Stimulated activated CD4-positive, alpha-beta T cell treated with anti-CD3 and anti-CD28 coated beads, TNF-alpha, amount 100 ng/mL, for 24 hours (primary cell): ENCODE measurements at places on chromosomes 5 and 9.
A peak's percentile ranks its signal among the peaks of the same experiment; 100 is the strongest.

GRCh38 chr5:36679221-36679989 lies 73.0 kb downstream of the SLC1A3 start:
- DNase-seq = no peak

GRCh38 chr5:171648279-171649074 lies 137.1 kb upstream of the SMIM23 start:
- DNase-seq = no peak

DNA sequence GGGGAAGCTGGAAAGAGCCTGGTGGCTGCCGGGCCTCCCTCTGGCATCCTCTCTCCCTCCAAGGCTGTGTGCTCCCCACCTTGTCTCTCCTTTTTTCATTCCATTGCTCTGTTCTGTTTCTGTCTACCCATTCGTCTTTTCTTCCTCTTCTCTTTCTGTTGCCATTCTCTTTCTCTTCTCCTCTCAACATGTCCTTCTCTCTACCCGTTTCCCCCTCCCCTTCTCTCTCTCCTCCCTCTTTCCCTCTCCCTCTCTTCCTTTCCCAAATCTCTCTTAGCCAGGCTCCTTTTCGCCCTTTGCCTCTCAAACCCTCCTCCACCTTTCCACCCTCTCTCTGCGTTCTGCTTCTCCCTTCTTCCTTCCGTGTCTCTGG lies 19.4 kb upstream of the KCNIP1 start:
- DNase-seq = no peak

DNA sequence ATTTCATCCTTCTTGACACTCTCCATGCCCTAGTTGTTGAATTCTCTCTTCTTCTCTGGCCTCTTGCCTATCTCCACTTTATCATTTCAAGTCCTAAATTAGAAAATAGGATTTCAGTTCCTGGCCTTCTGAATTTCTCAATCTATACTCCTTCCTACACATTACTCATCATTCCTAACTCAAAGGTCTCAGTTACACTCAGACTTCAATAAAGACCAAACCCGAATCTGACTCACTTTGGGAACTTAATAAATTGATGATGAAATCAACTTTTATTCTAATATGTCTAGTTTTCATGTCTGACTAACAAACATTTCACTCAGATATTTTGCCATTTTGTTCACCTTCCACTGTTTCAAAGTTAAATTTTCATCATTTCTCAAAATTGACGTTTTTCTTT lies 113.6 kb upstream of the TSLP start:
- DNase-seq = no peak

DNA sequence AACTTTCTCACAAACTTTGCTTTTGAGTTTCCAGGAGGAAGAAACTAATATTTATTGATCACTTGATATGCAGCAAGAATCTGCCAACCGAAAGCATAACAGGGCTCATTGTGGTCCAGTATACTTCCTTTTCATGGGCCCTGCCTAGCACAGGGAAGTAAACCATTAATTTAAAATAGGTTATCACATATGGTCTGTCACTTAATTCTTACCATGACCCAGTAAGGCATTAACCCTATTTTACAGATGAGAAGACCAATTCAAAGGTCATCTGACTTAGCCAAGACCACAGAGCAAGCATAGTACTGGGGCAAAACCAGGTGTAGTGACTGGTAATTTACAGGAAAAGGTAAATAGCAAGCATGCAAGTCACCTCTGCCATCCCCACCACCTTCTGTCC lies 336.9 kb upstream of the DMAC1 start:
- DNase-seq = no peak

DNA sequence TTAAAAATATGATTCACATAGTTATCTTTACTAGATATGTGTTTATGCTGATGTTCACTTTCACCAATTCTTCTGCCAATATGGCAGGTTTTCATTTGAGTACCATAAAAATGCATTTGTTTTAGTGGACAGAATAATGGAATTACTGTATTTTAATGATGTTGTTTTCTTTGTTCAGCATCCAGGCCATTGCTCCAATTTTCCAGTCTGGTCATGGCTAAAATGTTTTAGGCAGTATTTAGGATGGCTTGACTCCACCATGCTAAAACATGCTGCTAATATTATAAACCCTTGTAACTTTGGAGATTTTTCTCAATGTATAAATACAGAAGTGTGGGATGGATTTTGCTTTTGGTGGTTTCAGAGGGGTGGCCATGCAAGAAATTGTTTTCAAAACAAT lies 273.0 kb upstream of the RPS23 start:
- DNase-seq = no peak

GRCh38 chr5:160092514-160092913 lies 26.7 kb downstream of the PWWP2A start:
- DNase-seq = no peak

GRCh38 chr9:130017076-130017475 lies 25.9 kb downstream of the FNBP1 start:
- no peak for DNase-seq

GRCh38 chr5:35651002-35651756 lies 33.5 kb downstream of the SPEF2 start:
- DNase-seq = peak; percentile 56

DNA sequence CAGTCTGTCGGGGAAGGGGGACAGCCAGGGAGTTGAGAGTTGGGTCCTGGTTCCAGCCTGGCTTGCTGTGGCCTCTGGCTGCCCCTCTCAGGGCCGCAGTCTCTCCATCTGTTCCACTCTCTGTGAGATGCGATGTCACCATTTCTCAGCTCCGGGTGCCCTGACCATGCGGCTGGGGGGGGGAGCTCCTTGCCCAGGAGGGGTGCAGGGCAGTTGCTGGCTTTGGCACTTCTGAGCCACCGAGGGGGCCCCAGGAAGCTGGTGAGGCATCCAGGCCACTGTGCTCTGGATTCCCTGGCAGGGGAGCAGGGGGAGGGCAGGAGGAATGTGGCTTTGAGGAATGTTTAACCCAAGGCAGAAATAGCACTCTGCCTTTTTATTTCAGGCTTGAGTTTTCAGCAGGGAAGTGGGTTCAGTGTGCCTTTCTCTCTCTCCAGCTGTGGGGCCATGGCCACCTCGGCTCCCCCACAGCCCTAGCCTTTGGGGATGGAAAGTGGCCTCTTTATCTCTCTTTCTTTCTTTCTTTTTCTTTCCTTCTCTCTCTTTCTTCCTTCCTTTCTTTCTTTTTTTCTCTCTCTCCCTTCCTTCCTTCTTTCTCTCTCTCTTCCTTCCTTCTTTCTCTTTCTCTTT lies 11.0 kb downstream of the NCS1 start:
- no peak for DNase-seq

GRCh38 chr5:96431376-96432187 lies 1.5 kb downstream of the PCSK1 start:
- DNase-seq = no peak

- DNase-seq = no peak
Observed at GRCh38 chr5:135594416-135594960, 15.7 kb upstream of the CXCL14 start.

DNA sequence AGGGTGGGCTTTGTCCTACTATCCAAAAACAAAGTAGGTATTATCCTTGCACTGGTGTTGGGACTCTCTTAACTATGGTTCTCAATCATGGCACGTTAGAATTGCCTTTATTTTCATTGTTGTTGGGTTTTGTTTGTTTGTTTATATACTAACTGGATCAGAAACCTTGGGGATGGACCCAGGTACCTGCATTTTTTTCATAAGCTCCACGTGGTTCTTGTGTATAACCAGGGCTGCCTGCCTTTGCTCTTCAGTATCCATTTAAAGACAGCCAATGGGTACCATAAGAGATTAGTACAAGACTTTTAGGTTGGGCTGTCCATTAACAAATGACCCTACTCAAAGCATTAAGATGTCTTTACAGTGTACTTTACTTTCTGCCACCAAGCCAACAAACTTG lies 2.5 kb upstream of the SSBP2 start:
- no peak for DNase-seq

GRCh38 chr5:77832938-77833337 lies 56.8 kb upstream of the TBCA start:
- DNase-seq = no peak

GRCh38 chr5:99814321-99815063 lies 720.7 kb upstream of the FAM174A start:
- no peak for DNase-seq

DNA sequence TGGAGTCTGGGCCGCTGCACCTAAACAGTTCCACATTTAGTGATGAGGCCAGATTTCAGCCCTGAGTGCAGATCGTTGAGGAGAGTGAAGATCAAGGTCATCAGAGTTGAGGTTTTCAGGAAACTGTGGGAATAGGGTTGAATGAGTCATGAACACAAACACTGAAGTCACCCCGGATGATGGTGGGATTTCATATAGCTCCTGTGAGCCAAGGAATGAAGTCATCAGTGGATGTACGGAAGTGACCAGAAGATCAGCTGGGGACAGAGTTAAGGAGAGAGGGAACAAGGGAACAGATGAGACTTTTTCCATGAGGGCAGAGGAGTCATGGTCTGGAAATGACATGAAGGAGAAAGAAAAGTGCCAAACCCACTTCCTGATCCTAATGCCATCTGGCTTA lies 36.5 kb downstream of the PALM2AKAP2 start:
- DNase-seq = no peak

- DNase-seq = peak; percentile 2
Observed at GRCh38 chr9:37466037-37466709, 923 bp upstream of the ZBTB5 start.

DNA sequence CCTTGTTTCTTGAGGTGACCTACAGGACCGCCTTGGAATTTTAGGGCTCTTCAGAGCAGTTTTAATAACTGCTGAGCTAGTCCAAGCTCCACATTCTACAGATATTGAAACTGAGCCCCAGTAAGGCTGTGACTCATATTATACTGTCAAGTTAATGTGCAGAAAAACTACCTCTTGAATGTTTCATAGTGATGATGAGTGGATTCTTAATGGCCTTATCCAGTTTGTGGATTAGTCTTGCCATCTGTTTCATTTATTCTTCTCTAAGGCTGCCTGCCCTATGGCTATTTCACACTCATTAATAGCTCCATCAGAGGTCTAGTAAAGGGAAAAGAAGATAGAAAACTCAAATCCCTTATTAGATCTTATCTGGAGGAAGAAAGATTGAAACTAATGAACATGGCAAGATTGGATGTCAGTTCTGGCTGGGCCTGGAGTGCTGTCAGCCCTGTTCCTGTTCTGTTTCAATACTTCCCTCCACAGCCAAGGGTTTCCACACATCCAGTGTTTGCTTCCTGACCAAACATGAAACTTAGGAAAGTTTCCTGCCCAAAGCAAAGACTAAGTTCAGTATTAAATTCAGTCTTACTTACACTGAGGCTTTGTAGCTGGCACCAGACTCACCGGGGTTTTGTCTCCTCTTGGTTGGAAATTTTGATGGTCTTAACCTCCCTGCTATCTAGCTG lies 215.6 kb upstream of the DMAC1 start:
- DNase-seq = no peak

DNA sequence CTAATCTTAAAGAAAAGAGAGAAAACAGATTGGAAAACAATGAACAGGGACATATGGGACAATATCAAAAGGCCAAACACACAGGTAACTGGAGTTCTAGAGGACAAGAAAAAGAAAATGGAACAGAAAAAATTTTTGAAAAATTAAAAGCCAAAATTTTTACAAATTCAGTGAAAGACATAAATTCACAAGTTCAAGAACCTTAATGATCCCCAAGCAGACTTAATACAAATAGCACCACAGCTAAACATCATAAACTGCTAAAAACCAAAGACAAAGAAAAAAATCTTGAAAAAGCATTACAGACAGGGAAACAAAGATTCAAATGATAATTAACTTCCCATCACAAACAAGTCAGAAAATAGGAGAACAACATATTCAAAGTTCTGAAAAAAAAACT lies 338.5 kb upstream of the SLC30A5 start:
- DNase-seq = no peak

GRCh38 chr9:132079391-132080091 lies at the start of gene MED27:
TSS of gene MED27 (minus strand) at chr9:132079867. CDS start at chr9:132079844, 23 bp downstream.
- DNase-seq = peak; percentile 92

GRCh38 chr5:147485046-147485445 lies 24.8 kb downstream of the DPYSL3 start:
- DNase-seq = no peak

GRCh38 chr5:99334936-99335335 lies 406.1 kb upstream of the CHD1 start:
- no peak for DNase-seq

- DNase-seq = no peak
Observed at GRCh38 chr9:111413996-111414395, 70.2 kb downstream of the ECPAS start.

DNA sequence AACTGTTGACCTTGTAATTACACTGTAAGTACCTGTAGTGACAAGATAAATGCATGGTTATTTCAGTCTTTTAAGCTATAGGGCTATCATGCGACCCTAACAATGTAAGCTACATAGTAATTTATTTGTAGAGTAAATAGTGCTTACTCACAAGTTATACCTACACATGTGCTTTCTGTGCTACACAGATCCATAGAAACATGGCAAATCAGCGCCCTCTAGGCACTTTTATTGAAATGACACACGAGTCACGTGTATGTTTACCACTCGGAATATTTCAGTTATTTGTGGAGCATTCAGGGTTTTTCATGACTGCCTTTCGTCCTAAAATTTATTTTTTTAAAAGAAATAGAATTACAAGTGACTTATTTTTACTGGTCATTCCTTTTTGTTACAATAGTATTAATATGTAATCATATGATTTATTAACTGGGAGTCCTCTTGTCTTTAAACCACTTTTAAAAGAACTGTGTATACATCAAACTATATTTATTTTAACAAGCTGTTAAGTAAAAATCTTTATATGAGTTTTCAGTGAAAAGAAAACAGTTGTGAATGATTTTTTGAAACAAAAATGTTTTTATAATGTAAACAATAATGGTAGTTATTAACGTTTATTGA lies 1242.3 kb upstream of the WWC1 start:
- no peak for DNase-seq

DNA sequence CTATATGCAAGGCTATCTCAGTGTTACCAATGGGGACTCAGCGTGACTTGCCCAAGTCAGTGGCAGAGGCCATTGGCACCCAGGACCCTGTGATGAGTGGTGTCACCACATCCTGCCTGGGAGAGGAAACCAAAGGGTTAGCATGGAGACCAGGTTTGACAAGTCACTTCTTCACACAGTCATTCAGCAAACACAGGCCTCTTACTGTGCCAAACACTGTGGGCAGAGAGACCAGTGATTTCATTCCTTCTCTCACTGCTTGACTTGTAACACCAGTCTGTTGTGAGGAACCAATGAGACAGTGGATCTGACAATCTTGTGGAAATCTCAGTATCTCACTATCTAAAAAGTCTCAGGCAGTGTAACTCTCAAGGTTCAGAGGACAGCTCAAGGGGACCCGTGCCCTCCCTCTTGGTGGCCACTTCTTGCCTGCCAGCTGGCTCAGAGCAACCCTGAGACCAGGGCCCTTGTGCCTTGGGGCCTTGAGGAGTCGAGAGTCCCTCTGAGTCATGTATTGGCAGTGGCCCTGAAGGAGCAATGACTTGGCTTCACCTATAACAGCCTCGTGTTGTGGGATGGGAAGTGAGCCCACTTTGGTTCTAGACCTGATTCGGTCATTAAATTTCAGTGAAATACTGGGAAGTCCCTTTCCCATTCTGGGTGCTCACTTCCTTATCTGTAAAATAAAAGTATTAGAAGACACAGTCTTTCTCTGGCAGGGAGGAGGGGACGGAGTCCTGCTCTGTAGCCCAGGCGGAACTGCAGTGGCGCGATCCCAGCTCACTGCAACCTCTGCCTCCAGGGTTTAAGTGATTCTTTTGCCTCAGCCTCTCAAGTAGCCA lies 1.6 kb downstream of the FABP6 start:
- DNase-seq = no peak
